NCI-H2081 treated with DMSO at 0.1 percent for 48 hours (cell line): ENCODE measurements at places on chromosomes 6 and 20.

DNA sequence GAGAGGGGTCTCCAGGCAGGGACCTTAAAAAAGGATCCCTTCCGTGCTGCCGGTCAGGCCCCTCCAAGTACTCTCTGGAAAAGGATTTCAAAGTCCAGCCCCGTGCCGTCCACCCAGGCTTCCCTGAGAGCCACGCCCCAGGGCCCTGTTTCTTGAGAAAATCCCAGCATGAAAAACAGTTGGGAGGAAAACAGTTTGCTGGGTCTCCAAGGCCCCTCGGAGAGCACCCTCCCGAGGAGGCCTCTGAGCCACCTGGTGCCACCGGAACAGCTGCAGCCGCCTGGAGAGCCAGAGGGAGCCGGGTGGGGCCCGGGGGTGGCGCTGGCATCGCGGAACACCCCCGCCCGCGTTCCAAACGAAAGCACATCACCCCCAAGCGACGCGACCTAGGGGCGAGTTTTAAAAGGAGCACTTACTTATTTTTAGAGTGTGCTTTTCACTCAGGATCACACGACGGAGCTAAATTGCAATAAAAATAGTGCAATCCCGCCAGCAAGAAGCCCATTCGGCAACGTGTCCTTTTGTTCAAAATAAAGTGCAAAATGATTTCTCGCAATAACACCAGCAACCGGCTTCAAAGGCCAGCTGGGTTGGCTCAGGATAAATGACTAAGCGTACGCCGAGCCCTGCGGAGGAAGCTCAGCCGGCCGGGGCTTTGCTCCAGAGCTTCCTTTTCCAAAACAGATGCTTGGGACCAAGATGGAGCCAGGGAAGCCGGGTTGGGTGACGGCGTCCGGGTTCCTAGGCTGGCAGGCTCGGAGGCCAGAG lies 64.2 kb downstream of the YTHDF1 start:
- no peak for DNase-seq

DNA sequence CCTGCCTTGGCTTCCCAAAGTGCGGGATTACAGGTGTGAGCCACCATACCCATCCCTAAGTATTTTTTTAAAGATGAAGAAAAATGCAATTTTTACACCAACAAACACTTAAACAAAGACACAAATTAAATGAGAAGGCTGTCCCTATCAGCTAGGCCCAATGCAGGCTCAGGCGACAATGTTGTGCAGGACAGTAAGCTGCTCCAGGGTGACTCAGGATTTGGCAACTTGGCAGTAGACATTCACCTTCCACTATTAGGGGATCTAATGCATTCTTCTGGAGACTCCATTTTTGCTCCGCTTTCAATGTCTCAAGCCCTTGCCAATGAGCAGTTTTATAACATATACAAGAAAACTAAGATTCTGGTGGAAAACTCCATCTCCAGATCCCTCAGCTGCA lies 19.7 kb downstream of the NDRG3 start:
- no peak for DNase-seq

DNA sequence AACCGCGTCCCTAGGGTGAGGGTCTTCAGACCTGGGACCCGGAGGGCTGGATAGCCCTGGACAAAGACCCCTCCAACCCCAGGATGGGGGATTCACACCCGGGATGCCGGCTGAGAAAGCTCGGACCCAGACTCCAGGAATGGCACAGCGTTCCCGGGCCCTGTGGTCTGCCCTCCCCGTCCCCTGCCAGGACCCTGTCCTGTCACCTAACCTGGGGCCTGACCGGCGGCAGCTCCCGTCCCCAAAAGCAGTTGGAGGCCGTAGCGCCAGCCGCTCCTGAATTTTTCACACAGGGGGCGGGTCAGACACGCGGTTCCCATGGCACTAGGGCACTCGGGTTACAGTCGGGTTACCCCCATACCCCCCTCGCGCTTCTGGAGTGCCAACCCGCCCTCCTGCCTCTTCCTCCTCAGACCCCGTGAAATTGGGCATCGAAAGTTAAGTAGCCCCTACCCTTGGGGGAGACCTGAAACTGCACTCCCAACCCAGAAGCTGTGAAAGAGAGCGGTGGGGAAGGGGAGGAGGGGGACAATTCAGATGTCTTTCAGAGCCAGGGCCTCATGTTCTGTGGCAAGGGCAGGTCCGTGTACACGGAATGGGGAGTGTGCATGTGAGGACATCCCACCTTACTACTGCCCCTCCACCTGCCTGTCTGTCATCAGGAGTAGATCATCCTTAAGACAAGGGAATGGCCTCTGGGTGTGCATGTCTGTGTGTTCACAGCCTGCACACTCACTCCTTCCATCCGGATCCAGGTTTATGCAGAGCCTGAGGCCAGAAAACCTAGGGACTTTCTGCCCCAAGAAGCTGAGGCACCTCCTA lies 595 bp downstream of the REM1 start:
- no peak for DNase-seq

DNA sequence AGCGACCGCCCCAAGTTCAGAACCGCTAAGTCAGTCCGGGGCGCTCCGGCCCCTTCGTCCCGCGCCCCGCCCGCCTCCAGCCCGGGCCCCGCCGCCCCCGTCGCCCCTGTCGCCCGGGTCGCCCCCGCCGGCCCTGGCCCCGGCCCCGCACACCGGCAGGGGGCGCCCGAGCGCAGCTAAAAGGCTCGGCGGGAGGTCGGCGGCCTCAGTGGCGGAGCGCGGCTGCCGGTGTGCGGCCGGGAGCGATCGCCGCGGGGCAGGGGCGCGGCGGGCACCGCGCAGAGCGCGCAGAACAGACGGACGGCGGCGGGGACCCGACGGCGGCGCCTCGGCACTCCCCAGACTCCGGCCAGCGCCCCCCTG lies at the start of gene FNDC1:
Gene FNDC1 (plus strand): TSS at position 208 of the 363 bp plus-strand sequence. CDS start 197 bp downstream, outside the sequence.
- no peak for DNase-seq

GRCh38 chr6:53495506-53496499 lies 49.1 kb downstream of the GCLC start:
- no peak for DNase-seq

- DNase-seq, result no peak
These were observed 545.9 kb upstream of the JARID2 start for GRCh38 chr6:14699803-14700601.

- no peak for DNase-seq
These were observed 612 bp downstream of the ADAT2 start for GRCh38 chr6:143449714-143450452.

DNA sequence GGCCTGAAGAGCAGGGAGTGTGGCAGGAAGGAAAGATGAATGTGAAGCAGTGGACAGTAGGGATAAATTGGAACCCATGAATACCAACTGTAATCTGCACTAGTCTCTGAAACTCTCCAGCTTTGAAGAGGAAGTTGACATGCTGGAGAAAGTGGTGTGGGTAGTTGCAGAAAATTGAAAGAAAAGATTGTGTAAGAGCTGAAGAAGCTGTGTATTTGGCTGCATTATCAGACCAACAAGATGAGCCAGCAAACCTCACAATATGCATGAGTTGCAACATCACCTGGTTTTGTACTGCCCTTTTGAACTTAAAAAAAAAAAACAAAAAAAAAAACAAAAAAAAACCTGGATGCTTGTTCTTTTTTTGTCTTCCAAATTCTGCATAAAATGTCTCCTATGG lies 921.9 kb upstream of the EYS start:
- DNase-seq, result no peak

- no peak for DNase-seq
These were observed 116.8 kb downstream of the ZMYND8 start for GRCh38 chr20:47239719-47240067.

DNA sequence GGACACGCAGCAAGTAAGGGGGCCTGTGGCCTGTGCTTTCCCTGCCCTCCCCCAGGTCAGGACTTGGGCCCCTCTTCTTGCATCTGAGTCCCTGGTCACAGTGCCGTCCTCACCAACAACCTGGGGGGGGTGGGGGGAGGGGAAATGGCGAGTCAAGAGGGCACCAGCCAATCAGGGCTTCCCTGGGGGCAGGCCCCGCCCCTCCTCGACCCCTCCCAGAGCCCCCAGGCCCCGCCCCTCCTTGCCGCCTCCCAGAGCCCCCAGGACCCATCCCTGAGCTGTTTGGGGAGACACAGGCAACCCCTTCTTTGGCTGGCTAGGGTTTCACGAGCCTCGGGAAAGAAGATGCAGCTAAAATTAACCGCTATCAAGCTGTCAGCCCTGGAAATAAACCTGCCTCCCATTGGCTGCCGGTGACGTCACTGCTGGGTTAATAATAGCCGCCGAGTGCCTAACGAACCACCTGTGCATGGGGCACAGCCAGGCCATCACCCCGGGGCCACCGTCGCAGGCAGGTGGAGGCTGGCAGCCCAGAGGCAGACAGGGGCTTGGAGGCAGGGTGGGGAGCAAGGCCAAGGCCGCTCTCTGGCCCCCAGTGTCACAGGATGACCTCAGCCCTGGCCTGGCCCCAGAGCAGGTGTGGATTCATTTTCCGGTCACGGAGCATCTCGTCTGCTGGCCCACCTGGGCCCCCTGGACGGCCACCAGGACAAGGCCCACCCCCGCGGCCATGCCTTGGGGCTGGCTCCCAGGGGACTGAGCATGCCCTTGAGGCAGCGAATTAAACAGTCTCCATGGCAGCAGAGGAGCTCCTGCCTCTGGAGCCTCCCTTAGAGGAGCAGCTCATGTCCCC lies 3.2 kb upstream of the EEF1A2 start:
- DNase-seq, result no peak

DNA sequence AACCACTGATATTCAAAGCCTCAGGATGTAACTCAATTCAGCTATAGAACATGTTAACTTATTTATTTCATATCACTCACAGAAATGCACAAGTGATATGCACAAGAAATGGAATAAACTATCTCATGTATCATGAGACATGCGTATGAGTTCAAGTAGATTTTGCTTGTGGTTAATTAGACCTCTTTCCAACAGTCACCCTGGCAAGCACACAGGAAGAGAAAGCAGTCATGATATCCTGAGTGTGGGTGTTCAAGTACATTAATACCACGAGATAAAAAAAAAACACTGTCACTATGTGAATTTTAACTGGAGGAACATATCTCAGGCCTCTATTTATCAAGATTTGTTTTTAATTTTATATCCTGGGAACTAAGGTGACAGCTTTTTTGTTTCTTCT lies 64.2 kb downstream of the LAMP5 start:
- DNase-seq, result no peak

GRCh38 chr6:136779682-136780081 lies 12.6 kb downstream of the MAP3K5 start:
- DNase-seq, result no peak

DNA sequence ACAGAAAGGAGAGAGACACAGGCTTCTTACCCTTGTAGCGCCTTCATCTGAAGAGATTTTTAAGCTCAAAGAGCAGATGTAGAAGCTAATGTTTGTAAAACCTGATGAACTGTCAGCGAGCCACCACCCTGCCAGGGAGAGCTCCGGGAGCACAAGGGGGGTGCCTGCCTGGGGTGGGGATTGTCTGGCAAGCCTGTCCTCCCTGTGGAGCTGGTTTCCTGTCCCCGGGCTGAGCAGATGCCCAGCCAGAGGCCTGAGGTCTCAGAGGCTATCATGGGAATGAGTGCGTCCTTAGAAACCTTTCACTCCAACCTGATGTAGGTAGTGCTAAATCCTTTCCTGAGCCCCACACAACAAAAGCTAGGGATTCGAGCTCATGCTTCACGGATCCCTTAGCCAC lies 41.9 kb upstream of the NR2E1 start:
- DNase-seq, result no peak
